Lung (tissue), 17 donors: ENCODE measurements at places on chromosomes 7 and 10. TPM values are rescaled to one million over a fixed set of nuclear protein-coding genes. Genes with fewer than 3 reads are reported as not detected.
A peak's percentile ranks its signal among the peaks of the same experiment; 100 is the strongest.

NPY4R2 gene
- 36.8 TPM for total RNA-seq

SLC16A9 gene
- total RNA-seq, result 2.3 TPM

DNA sequence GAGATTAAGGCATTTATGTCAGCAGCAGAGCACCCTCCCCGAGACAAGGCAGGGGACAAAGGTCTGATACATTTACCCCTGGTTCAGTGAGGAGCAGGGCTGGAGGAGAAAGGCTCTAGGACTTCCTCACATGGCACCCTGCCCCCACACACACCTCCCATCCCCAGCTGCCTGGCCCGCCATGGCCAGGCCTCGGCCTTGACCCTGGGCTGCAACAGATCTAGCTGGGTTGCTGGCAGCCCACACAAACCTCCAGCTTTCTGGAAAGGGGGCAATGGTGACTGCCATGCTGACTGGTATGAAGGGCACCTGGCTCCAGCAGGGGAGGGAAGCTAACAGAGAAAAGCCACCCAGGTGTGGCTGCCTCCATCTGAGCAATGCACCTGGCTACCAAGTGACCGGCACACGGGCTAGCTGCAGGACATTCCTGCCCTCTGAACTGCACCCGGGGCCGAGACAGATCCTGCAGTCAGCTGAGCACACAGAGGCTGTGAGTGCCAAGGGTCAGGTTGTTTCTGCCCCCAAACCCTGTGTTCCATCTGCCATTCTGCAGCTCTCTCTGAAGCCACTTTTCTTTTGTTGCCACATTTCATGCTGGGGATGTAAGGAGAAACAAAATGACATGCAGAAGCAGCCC is 85.8 kb upstream of the LRRC18 start:
- H3K27ac ChIP-seq, result peak overlapping the region; percentile 43
- no peaks in the 10 kb centered on the region for H3K27me3 ChIP-seq
- H3K4me3 ChIP-seq, result no peak overlapping the region
- no peak for DNase-seq
- H3K4me1 ChIP-seq, result peaks cover 27% of the 10 kb centered on the region

GRCh38 chr7:46131916-46132795 is 211.1 kb upstream of the IGFBP3 start:
- H3K27ac ChIP-seq, result no peak overlapping the region
- no peak for DNase-seq
- no peaks in the 10 kb centered on the region for H3K27me3 ChIP-seq
- no peak overlapping the region for H3K4me3 ChIP-seq

- no peaks in the 10 kb centered on the region for H3K36me3 ChIP-seq
- no peak overlapping the region for H3K27ac ChIP-seq
- no peak for DNase-seq
- no peaks in the 10 kb centered on the region for H3K4me1 ChIP-seq
- H3K27me3 ChIP-seq, result no peaks in the 10 kb centered on the region
- no peak overlapping the region for H3K4me3 ChIP-seq
Observed at GRCh38 chr10:16016688-16017087, 156.4 kb upstream of the MINDY3 start.

DNA sequence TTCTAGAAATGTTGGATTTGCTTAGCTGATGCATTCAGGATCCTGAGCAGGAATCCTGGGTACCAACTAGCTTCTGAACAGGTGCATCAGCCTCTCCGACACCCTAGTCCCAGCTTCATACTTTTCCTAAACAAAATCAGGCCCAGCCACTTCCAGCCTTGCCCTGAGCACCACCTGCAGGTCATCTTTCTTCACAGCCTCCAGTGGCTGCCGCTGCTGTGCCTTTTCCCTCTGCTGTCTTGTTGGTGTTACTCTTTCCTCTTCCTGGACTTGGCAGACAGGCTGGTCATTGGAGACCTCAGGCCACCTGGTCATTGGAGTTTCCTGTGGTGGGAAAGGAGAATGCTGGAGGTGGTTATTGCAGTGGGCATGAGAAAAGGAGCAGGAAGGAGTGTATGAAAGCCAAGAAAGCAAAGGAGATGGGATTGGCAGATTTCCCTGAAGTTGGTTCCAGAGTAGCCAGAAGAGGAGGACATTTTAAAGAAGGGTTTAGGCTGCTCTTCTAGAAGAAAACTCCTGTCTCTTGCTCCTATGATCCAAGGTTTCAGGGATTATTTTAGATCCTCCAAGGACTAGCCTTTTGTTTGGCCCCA is 48.2 kb upstream of the NFKB2 start:
- no peaks in the 10 kb centered on the region for H3K4me1 ChIP-seq
- no peak overlapping the region for H3K27ac ChIP-seq
- no peaks in the 10 kb centered on the region for H3K27me3 ChIP-seq

DNA sequence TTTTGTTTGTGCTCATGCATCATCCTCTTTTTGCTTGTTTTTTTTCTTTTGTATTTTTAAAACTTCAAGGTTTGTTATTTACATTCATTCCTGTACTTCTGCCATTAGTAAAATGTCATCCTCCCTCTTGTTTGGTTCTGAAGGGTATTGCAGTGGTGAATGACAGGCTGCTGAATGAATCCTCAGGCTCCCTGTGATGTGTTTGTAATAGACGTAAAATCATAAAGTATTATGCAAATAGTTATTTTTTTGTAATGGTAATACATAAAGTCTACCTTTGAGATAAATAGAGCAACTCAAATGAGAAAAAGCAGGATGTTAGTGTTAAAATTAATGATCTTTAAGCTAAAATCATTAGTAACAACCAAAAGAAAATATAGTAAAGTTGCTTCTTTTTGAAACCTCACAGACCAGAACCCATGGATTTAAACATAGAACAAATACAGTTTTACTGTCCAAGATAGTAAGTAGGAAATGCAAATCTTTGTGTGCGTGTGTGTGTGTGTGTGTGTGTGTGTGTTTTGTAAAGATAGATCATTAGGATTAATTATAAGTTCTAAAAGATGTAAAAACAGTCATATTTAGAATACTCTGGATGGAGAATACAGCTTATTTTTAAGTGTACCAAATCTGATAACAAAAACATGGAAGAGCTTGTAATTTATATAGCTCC is 4.5 kb downstream of the GLCCI1 start:
- H3K27ac ChIP-seq, result no peak overlapping the region
- no peak for DNase-seq
- peaks cover 8% of the 10 kb centered on the region for H3K4me1 ChIP-seq
- no peaks in the 10 kb centered on the region for H3K36me3 ChIP-seq
- H3K4me3 ChIP-seq, result no peak overlapping the region
- H3K27me3 ChIP-seq, result no peaks in the 10 kb centered on the region

DNA sequence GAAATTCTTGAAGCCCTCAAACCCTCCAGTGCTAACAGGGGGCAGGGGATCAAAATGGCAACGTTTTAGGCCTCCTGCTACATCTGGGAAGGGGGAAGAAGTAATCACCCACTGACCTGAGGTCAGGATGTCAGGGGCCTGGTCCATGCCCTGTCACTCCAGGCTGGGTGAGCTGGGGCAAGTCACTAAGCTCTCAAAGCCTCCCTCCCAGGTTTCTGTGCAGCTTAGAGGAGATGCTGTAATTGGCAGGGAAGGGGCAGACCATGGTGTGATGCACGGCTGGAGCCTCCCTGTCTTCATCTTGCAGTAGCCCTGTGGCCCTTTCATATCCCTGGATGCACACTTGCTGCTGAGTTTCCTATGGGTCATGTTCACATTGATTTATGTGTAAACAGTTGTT is 27.2 kb downstream of the LEP start:
- H3K4me3 ChIP-seq, result no peak overlapping the region
- H3K27me3 ChIP-seq, result no peaks in the 10 kb centered on the region
- H3K4me1 ChIP-seq, result peaks cover 3% of the 10 kb centered on the region
- H3K36me3 ChIP-seq, result no peaks in the 10 kb centered on the region
- H3K27ac ChIP-seq, result no peak overlapping the region
